Fibroblast of mammary gland (primary cell): ENCODE measurements at places on chromosomes 11 and 22.

DNA sequence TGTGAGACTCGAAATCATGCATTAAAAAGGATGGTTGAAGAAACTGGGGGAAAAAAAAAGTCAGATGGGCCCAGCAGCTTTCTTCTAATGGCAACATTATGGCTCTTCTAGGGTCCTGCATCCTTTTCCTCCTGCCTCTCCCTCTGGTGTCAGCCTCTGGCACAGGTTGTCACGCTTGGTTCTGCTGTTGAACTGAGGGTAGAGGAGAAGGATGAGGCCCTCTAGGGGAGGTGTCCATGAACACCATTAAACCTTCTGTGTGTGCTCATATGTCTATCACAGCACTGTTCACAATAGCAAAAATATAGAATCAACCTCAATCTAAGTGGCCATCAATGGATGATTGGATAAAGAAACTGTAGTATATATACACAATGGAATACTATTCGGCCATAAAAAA is 36.0 kb downstream of the BUD13 start:
- DNase-seq = no peak

DNA sequence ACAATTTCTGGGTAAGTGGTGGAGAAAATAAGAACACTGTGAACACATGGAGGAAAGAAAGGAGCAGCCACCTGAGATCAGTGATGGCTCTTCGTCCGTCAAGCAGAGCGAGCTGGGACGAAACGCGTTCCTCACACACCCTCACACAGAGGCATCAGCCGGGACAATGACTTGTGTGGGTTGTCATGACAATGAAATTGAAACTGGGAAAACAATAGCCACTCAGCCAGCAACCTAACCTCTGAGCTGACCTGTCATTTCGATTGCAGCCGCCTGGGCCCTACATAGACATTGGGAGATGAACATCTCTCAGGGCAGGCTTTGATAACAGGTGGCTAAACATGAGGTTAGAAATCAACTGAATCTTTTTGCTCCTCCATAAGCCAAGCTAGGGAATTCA is 51.3 kb downstream of the TRIM29 start:
- no peak for DNase-seq

DNA sequence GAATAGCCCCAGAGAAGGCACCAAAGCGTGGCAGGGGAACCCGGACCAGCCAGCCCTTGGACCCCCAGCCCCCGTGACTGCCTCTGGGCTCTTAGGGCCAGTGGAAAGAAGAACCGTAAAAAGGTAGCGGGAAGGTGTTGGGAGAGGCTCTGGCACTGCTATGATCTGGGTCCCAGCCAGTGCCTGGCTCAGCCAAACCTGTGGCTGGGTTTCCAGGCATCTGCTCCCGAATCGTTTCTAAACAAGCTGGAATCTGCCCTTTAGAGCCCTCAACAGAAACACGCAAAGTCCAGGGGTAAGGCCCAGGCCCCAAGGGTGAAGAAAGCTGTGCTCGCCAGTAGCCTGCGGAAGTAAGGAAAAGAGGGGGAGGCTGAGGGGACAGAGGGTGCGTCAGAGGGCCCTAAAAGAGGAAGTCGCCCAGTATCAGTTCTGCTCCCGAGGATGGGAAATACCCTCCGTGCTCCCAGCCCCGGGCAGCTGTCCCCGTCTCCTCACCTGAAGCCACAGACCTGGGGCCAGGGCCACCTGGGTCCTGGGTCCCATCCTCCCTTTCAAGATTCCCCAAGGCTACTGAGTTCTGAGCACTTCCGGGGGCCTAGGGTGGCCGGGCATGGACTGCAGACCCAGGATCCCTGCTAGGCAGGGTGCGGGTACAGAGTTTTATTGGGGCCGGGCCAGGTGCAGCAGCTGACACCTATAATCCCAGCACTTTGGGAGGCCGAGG is 24.7 kb downstream of the IL10RA start:
- no peak for DNase-seq

DNA sequence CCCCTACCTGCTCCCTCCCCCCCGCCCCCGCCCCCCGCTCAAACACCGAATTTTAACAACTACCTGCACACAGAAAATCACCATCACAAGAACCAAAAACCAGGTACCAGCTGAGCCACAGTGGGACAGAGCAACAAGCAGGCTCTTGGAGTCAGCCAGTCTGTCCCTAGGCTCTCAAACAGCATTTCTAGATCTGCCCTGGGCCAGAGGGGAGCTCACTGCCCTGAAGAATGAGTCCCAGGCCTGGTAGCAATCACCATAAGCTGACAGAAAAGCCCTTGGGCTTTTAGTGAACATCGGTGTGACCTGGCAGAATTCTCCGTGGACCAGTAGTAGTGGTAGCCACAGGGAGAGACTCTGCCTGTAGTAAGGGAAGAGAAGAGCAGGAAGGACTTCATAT is 58.3 kb downstream of the C11orf87 start:
- DNase-seq = no peak

GRCh38 chr11:66363805-66364535 is 7.6 kb downstream of the SLC29A2 start:
- DNase-seq = peak; percentile 28

GRCh38 chr11:122743949-122744348 is 88.4 kb downstream of the UBASH3B start:
- DNase-seq = no peak

DNA sequence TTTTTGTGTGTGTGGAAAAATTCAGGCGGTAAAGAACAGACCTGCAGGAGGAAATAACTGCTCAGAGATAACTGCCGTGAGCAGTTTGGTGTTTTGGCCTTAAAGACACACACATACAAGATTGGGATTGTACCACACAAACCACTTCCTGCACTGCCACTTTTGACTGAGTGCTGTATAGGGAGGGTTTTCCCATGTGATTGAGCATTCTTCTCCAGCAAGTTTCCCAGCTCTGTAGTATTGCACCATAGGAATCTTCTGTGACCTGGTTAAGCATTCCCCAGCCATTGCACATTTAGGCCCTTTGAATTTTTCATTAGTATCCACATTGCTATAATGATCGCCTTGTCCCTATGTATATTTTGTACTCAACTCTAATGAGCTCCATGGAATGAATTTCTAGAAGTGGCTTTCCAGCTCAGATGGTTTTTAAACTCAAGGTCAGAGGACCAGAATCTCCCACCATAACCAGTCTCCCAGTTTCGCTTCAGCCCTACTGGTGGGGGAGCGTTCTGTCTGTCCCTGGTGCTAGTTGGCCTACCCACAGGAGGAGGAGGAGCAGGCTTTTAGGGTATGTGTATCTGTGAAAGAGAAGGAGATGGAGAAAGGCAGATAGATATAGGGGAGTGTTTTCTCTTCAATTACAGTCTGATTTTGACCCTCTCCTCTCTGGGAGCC is 9.3 kb downstream of the CD82 start:
- DNase-seq = peak; percentile 95

DNA sequence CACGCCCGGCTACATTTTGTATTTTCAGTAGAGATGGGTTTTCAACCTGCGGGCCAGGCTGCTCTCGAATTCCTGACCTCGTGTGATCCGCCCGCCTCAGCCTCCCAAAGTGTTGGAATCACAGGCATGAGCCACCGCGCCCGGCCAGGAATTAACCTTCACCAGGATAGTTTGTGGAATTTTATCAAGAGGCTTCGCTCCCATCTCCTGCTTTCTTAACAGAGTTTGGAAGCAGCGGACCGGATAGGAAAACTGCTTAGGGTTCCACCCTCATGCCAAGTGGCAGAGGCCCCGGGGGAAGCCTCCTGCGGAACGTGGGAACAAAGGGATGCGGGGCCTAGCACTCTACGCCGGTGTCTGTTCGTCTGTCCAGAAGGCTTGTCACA is 229.9 kb downstream of the ST3GAL4 start:
- DNase-seq = no peak

DNA sequence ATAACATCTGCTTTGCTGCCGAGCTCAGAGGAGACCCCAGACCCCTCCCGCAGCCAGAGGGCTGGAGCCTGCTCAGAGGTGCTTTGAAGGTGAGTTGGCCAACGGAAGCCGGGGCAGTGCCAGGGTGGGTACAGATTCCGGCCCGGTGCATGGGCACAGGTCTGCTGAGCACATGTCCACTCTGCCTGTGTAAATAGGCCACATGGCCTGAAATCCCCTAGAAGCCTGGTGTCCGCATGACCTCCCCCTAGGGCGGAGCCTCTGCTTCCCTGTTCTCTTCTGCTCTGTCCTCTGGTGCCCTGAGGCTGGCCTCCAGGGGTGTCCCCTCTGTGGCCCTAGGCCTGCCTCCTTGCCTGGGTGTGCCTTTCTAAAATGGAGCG is 19.6 kb upstream of the TXNRD2 start:
- DNase-seq = no peak

DNA sequence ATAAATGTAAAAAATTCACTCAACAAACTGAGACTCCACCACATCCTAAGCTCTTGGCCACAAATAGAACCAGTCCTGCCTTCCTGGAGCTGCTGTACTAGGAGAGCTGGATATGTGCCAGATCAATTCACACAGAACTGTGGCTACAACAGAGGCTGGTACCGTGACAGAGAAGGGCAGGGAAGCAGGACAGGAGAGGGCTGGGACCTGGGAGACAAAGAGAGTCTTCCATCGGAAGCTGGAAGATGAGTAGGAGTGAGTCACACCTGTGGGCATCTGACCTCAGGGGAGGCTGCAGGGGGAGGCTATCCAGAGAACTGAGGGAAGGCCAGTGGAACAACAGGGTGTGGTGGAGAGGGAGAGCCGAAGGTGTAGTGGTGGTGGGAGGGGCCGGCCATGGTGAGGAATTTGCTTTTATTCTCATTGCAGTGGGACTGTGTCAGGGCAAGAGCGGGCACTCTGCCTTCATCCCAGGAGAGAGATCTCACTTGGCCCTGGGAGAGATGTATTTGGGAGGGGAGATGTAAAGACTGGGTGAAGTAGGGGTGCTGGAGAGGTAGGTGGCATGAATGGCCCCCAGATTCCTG is 1.9 kb upstream of the LTBP3 start:
- DNase-seq = peak; percentile 70

GRCh38 chr11:41775296-41775695 is 315.8 kb upstream of the LRRC4C start:
- no peak for DNase-seq

GRCh38 chr11:78239781-78240180 is 51.1 kb downstream of the USP35 start:
- DNase-seq = no peak

GRCh38 chr11:115425250-115425649 is 79.0 kb downstream of the CADM1 start:
- DNase-seq = no peak

DNA sequence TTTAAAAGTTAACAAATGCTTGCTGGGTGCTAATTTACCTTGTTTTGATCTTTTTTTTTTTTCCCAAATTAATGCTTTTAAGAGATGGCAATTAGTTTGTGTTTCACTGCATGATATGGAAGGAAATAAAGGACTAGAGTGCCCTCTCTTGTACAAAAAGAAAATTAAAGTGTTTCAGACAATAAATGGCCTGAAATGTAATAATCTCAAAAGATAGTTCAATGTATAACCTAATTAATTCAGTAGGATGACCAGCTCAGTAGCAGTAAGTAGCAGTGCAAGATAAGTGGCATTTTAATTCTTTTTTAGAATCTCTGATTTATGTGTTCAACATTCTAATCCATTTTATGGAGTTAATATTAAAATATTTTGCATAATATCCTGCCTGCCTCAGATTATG is 39.9 kb upstream of the MYO18B start:
- DNase-seq = peak; percentile 51

DNA sequence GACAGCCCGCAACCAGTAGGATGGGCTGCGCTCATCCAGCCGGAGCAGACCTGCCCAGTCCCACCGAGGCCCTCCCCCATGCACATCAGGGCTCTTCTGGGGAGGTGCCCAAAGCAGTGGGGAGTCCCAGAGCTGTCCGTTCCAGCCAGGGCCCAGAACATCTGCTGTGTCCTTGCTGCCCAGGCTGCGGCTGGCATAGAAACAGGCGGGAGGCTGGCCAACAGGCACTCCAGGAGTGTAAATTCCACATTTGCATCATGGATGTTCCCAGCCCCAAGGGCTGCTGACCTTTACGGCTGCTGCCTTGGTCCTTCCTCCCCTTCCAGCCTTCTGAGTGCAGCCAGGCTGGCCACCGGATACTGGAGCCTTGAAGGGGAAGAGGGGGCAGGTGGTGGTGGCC is 30.0 kb upstream of the SYT7 start:
- DNase-seq = no peak

GRCh38 chr22:24471570-24471969 is 23.6 kb upstream of the UPB1 start:
- DNase-seq = peak; percentile 79

- DNase-seq = no peak
Measured at GRCh38 chr11:61297341-61297740, 2.2 kb upstream of the VWCE start.

- DNase-seq = no peak
Measured at GRCh38 chr11:94194712-94195111, 66.1 kb downstream of the PANX1 start.
